ENCODE measurements at places on chromosomes 6 and 20.

- DNase-seq: no peak
Measured at GRCh38 chr6:50236164-50236563, 186.4 kb upstream of the DEFB112 start.

- no peak for DNase-seq
Measured at GRCh38 chr6:109561844-109562243, 78.8 kb upstream of the ZBTB24 start.

- DNase-seq: no peak
Measured at GRCh38 chr20:23641936-23642751, 4.4 kb upstream of the CST3 start.

GRCh38 chr6:105967917-105968602 lies 118.1 kb upstream of the PRDM1 start:
- DNase-seq: no peak

- DNase-seq: no peak
Measured at GRCh38 chr6:54003316-54003715, 107.9 kb upstream of the MLIP start.

DNA sequence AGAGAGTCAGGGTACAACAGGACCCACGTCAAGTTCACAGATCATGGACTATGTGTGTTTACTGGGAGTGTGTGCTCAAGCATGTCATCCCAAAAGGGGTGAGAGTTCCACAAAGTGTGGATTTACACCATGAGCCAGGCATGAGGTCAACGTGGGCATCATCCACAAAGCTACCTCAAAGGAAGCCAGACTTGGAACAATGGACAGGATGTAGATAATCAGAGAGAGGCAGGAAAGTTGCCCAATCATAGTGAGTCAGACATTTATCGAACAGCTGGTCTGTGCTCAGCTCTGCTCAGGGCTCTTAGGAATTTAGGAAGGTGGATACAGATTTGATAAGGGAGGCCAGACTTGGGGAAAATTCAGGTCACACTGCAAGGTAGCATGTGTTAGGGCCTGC lies 317.2 kb upstream of the CDYL start:
- DNase-seq: no peak

- DNase-seq: no peak
Measured at GRCh38 chr6:139846538-139847456, 472.3 kb upstream of the CITED2 start.

GRCh38 chr20:41242352-41242751 lies 75.2 kb downstream of the ZHX3 start:
- DNase-seq: no peak

- no peak for DNase-seq
Measured at GRCh38 chr6:56827908-56828649, 126.8 kb upstream of the BEND6 start.

- DNase-seq: no peak
Measured at GRCh38 chr6:1162367-1163275, 149.3 kb upstream of the FOXQ1 start.

DNA sequence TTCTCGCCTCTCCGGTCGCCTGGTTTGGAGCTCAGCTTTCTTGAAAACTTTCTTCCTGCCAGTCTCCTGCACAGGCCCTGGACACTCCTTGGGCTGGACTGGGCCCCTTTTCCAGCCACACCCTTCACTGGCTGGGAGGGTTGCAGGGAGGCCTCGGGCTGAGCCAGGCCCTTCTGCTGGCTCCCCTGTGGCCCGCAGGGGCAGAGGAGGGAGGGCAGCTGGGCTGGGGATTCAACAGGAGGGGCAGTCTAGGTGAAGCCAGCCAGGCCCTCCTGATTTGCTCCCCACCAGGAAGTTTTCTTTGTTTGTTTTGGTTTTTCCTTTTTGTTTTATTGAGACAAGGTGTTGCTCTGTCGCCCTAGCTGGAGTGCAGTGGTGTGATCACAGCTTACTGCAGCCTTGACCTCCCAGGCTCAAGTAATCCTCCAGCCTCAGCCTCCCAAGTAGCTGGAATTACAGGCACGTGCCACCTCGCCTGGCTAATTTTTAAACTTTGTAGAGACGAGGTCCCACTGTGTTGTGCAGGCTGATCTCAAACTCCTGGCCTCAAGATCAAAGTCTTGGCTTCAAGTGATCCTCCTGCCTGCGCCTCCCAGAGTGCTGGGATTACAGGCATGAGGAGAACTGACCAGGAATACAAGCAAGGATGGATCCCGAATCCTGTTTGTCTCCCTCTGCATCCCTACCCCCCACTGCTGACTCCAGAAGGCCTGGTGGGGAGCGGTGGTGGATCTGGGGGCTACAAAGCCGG lies 23.5 kb upstream of the CDH22 start:
- DNase-seq: no peak

GRCh38 chr20:22338140-22338708 lies 246.1 kb downstream of the FOXA2 start:
- DNase-seq: no peak

DNA sequence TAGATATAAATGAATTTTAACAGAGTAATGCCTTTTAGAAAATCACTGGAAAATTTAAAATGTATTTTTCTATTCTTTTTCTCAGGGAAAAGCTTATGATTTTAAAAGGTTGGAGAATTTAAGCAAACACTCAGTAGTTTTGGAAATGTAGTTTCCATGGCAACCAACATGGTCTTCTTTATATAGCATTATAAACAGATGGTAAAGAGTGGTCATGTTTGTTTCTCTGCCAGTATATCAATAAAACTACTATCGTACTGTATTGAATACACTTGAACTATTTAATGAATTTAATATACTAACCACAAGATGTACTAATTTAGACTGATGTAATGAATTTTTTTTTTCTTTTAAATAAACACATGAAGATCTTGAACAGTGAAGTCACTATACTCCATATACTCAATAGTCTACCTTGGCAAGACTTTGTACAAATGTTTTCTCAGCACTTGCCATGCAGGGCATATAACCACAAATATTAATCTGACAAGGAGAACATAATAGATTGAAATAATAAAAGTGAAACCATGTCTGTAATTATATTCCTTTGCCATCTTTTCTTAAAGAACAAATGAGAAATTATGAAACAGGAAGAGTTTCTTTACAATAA lies 105.5 kb downstream of the PDSS2 start:
- DNase-seq: no peak

GRCh38 chr6:154763650-154764049 lies 30.4 kb downstream of the SCAF8 start:
- no peak for DNase-seq
